ENCODE measurements at places on chromosomes 1 and 21. TPM values are rescaled to one million over a fixed set of nuclear protein-coding genes. Genes with fewer than 3 reads are reported as not detected.

DNA sequence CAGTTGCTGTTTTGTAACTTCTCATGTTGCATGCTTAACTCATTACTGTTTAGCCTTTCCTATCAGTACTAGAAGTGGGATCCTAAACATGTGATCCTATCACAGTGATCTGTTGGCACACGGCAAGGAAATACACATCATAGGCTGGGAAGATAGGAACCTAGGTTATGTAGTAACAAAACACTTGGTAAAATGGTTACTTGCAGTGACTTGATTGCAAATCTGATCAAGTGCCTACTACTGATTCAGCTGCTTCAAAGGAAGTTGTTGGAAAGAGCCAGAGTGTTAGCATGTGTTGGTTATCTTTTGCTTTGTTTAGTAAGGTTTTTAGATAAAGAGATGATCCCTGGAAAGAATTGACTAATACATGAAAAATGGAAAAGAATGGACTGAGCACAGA lies 8.9 kb upstream of the VASH2 start:
- DNase-seq: no peak

DNA sequence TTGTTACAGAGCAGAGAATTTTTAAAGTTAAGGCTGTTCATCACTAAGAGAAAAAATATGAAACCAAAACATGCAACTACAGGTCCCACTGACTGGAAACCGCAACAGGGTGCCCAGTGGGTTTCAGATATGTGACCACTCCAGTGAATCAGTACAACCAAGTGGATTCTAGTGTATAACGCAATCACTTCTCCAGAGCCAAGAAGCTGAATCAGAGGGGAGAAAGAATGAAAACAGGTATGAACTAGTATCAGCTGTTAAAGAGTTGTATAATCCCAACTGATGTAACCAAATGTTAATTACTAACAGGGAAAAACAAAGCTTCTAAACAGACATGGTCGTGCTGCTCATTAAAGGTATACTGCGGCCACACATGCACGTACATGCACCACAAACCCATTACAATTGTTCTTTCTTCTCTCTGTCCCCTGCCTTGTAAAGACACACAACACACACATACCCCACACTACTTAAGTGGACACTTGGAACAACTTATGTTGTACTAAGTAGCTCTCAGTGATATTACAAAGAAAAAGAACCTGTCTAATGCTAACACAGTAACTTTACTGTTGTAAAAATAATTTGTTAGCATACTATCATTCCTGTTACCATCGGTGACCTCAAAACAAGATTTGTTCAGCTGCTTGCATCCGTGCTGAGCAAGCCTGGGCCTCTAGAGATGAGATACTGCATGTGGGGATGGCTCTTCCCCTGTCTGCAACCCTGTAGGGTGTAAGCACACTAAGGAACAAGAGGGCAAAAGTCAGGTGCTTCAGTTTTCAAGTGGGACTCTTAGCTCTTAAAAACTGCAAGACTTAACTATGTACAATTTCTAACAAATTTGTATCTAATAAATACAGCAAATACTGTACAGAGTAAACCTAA lies 74.2 kb downstream of the PTPN14 start:
- DNase-seq: no peak

- DNase-seq: no peak
Observed at GRCh38 chr1:154593390-154593789, 14.6 kb downstream of the ADAR start.

- DNase-seq: no peak
Observed at GRCh38 chr1:241600496-241600901, 39.7 kb downstream of the CHML start.

GRCh38 chr1:150236614-150237100 lies 745 bp upstream of the ANP32E start:
- DNase-seq: no peak

Gene PRR9
- total RNA-seq: not detected

Gene HMGCS2
- not detected for total RNA-seq

Gene ID3
- 86.9 TPM for total RNA-seq
